ENCODE measurements at places on chromosomes 1 and 21.

- no peak for DNase-seq
These were observed 2.4 kb upstream of the CSMD2 start for GRCh38 chr1:34167389-34167788.

DNA sequence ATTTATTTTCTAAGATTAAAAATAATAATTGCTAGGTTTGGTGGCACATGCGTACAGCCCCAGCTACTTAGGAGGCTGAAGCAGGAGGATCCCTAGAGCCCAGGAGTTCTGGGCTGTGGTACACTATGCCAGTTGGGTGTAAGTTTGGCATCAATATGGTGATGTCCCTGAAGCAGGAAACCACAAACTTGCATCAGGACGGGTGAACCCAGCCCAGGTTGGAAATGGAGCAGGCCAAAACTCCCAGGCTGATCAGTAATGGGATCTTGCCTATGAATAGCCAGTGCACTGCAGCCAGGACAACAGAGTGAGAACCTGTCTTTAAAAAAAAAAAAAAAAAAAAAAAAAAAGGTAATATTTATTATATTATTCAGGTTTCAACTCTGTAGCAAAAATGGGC, 92.4 kb upstream of the PGD start:
- DNase-seq, result no peak

- DNase-seq, result no peak
These were observed 50.3 kb upstream of the LRRC8C start for GRCh38 chr1:89582571-89582970.

GRCh38 chr1:100657876-100658715, 61.4 kb upstream of the VCAM1 start:
- DNase-seq, result no peak

DNA sequence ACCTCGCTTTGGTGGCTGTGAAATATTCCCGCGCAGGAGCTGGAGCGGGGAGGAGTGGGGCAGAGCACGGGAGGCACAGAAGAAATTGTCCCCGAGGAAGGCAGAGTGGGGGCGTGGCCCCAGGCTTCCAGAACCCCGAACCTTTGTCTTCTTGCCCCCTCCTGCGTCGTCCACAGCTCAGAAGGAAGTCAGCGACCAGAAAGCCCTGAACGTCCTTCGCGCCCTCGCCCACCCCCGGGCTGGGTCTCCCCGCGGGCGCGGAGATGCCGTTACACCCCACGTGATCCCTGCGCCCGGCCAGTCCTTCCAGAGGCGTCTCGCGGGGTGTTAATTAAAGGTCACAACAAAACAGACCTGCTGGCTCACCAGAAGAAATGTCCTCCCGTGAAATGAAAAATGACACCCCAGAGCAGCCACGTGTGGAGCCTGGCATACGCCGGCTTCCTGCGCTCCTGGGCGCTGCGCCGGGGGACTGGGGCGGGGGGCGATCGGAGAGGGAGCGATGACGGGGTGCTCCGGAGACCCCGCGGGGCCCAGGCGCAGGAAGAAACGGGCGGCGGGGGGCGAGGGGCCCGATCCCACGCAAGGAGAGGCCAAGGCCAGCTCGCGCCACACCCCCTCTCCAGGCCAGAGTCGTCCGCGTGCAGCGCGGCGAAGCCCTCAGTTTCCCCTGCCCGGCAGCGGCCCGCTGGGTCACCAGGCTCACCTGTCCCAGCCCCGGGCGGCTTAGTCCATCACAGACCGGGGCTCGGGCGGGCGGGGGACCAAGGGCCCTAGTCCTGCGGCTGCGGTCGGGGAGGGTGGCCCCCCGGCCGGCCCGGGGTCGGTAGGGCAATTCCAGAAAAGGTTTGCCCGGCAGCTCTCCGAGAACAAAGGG, 995 bp upstream of the KIF26B start:
- no peak for DNase-seq

- no peak for DNase-seq
These were observed 138.1 kb downstream of the MIS18A start for GRCh38 chr21:32140604-32141317.

- no peak for DNase-seq
These were observed 66.8 kb downstream of the OBSCN start for GRCh38 chr1:228274452-228275178.

GRCh38 chr1:46301808-46302640, 1.4 kb downstream of the LRRC41 start:
- peak; percentile 17 for DNase-seq

DNA sequence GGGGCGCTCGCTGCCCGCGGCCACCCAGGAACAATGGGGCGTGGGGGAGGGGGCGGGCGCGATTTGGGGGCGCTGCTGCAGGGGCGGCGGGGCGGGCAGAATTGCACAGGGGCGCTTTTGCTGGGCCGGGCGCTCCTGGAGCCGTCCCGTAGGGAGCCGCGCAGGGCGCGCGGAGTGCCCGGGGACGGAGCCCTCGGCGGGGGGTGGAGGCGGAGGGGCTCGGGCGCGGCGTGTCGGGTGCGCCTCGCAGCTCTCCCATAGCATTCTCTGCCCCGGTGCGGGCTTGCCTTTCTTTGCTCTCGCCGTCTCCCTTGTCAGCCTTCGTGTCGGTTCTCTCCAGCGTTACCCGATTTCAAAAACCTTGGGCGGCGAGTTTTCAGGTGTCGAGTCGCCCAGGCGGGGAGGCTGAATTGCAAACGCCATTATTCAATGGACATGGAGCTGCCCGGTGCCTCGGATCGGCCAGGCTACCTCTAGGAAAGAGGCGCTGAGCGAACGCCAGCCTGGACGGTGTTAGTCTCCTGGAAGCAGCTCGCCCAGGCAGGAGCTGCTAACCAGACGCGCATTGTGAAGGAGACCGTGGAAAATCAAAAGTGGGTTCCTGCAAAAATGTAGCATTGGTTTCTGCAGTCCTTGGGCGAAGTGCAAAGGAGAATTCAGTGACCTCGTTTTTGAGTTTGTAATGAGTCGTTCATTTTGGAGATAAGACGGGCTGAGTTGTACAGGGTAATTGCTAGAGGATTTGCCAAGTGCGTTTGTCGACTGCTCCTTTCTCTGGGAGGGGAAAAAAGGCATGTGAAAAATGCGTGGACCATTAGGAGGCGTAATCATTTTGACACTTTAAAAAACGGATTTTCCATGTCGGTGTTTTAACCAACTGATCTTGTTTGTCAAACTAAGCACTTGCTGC, 626 bp downstream of the CXADR start:
- DNase-seq, result peak; percentile 55

DNA sequence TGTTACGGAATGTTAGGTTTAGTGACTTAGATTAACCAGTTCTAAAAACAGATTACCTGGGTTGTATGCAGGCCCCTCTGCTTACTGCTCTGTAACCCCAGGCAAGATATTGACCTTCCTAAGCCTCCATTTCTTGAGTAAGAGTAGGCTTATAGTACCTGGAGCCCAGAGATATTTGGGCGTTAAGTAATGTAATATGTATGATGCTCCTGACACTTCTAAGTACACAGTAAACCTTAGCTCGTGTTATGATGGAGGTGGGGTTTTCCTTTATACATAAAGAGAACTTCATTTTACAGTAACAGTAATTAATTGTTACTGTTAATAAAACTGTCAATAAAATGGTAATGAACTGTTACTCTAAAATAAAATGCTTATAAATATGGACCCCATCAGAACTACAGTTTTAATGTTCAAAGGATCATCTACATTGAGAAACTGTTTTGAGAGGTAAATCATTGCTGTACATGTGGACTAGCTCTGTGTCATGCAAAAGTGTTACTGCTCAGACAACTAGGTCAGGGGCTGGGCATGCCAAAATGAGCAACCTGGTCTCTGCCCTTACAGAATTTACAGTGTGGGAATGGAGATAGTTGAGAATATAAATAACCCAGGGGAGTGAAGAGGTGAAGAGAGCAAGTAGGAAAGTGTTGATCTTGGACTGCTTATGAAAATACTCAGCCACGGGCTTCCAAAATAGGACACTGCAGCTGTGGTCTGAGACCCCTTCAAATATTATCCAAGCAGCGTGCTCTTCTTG, 26.6 kb downstream of the LRRC8C start:
- DNase-seq, result no peak

- DNase-seq, result no peak
These were observed 153.4 kb downstream of the ETS2 start for GRCh38 chr21:38958940-38959691.
